Motor neuron (in vitro differentiated cells): ENCODE measurements at places on chromosomes 7 and 10. TPM values are rescaled to one million over a fixed set of nuclear protein-coding genes. Genes with fewer than 3 reads are reported as not detected.

- ATAC-seq = no peak
Observed at GRCh38 chr7:132501956-132502355, 74.3 kb downstream of the PLXNA4 start.

GRCh38 chr7:10460474-10460873, 513.2 kb upstream of the PHF14 start:
- no peak for ATAC-seq

DNA sequence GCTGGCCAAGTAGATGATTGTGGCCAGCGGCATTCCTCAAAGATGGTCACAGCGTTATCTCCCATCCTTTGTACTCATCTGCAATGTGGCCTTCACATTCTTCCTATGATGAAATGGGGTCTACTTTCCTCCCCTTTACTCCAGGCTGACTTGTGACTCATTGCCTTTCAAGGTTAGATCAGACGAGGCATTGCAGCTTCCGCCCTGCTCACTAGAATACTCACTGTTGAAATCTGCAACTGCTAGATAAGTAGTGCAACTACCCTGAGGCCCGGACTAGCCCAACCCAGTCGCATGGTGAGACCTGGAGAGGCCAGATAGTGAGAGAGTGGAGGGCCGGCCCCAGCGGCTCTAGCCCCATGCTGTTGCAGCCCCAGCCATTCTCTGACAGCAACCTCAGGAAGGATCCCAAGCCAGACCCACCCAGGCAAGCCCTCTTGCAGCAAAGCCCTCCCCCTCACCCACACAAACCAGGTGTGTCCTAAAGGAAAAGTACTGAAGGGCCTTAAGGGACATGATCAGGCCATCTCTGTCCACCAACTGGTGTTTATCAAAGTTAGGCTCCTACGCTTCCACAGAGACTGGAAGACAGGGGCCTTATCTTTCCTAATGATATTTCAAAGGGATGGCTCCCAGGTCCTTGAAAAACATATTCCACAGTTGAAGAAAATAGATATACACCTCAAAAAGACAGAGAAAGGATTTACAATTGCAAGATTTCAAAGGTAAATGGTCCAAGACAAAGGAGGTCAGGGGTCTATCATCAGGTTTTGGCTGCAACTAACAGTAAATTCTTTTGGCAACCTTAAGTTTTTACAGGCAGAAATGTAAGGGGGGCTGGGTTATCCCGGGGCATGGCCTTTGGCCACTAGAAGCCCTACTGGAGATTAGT, 107.2 kb upstream of the TRIM24 start:
- peak; percentile 83 for ATAC-seq

Gene ELOVL3
- total RNA-seq = 0.51 TPM in 1 of 2 replicates, not detected in the other

- ATAC-seq = no peak
Observed at GRCh38 chr7:101009629-101010028, 10.3 kb upstream of the MUC17 start.

- no peak for ATAC-seq
Observed at GRCh38 chr7:47782792-47783191, 165.5 kb downstream of the PKD1L1 start.

DNA sequence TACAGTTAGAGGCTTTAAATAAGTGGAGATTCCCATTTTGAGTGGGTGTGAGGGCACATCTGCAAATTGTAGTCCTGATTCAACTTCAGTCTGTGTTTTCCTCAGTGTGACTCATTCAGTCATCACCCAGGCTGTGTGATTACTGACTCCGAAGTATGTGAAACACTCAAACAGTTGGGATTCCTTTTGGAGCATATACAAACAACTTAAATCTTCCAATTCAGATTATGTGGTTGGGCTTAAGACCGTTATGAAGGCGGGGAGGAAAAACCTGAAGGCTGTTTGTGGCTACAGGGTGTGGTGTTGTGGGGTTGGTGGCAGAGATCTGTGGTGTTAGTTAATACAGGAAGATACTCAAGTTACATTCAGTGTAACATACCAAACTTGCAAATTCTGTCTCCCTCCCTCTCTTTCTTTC, 259.7 kb upstream of the FERD3L start:
- no peak for ATAC-seq

DNA sequence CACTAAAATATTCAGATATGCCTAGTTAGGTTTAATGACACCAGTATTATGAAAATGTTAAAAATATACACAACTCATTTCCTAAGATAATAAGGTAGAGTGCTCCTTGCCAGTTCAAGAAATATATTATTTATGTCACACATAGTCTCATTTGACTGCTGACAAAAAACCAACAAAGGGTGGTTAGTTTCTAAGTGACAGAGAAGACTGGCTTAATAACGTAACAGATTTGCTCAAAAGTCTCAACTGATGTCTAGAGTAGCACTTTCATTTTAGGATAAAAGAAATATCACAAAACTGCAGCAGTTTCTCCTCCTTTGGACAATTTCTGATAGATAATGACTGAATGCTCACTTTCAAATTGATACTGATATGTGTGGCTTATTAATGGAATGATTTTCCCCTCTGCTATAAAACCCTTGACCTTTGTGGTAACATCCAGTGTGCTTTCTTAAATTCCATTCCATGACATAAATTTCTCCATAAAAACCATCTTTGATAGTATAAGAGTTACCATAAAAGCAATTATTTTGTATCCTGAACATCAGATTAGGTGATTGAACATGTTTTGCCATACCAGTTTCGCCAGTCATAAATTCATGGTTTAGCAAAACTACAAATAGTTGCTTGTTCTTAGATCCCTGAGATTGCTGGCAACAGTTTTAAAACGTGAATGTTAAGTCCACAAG, 94.2 kb downstream of the NRBF2 start:
- ATAC-seq = no peak

Gene ASB10
- total RNA-seq = 0.21 TPM in 1 of 2 replicates, not detected in the other

- no peak for ATAC-seq
Observed at GRCh38 chr7:9124320-9124719, 690.9 kb downstream of the NXPH1 start.

Gene TFR2
- 0.54 and 4.0 TPM in 2 replicates for total RNA-seq

DNA sequence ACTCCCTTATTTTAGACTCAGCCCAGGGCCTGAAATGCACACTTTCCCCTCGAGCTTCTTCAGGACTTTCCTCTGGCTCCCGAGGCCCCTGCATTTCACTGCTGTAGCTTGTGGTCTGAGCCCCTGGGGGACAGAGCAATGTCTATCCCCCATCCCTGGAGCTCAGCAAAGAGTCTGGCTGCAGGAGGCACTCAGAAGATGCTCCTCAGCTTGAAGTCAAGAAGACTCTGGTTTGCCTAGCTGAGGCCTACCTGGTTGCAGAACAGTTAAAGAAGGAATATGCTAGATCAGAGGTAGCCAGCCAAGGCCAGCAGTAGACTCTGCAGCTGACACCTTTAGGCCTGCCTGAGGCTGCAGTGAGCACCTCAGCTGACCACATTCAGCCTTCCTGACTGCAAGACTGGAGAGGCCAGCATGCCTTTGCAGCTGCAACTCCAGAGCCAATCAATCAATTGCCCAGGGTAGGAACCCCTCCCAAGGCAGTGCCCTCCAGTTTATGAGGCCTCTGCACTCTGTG, 36.9 kb upstream of the IKZF1 start:
- ATAC-seq = no peak

- no peak for ATAC-seq
Observed at GRCh38 chr10:124239696-124240095, 146.3 kb upstream of the CHST15 start.

DNA sequence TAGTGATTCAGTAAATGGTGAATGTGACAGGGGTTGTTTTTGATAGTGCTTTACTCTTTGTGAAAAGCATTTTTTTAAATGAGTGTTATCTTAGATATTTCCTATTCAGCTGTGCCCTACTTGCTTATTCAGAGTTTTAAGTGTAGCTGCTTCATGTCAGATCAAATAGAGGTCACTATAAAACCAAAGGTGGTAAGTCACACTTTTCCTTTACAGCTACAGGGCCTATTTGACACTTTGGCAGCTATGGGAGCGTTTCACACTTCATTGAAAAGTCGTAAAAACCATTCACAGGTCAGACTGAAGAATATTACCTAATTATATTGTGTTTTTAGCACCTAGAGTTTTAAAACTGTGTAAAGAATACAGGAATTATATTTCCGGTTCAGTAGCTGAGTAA, 67.3 kb downstream of the ANKIB1 start:
- no peak for ATAC-seq

Gene SP4
- 21.7 and 24.3 TPM in 2 replicates for total RNA-seq
